ENCODE measurements at places on chromosomes 7 and 10.

GRCh38 chr10:89664203-89664602 is 19.2 kb upstream of the PANK1 start:
- no peak for DNase-seq

DNA sequence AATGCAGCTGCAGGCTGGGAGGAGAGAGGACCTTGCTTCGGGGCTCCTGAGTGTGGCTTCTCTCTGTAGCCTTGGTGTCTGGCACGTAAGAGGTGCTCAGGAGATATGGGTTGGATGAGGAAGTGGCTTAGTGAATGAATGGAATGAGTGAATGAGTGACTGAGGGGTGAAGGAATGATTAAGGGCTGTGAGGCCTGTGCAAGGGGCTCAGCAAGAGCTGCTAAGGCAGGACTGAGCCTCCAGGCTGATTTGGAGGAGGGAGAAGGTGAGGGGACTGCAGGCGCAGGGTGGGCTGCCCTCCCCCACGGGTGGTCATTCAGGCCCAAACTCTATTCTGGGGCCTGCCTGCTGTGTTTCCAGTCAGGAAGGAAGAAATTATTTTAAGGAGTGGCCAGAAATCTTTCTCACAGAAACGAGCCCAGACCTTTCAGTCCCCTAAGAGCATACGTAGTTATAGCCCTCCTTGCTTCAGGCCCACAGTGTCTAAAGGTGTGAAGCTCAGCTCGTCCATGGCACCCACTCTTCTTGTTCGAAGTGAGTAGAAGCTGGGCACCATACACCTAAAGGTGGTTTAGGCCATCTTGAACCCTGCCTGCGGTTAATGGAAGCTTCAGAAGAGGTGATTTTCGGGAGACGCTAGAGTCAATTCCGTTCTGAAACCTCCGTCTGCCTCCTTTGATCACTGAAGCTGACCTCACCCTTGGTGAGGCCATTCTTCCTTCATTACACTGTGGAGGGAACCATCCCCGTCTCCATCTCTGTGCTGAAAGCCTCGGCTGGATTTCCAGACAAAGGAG is 49.5 kb upstream of the SAMD8 start:
- no peak for DNase-seq

GRCh38 chr7:105137898-105138297 is 123.9 kb downstream of the KMT2E start:
- DNase-seq = no peak

DNA sequence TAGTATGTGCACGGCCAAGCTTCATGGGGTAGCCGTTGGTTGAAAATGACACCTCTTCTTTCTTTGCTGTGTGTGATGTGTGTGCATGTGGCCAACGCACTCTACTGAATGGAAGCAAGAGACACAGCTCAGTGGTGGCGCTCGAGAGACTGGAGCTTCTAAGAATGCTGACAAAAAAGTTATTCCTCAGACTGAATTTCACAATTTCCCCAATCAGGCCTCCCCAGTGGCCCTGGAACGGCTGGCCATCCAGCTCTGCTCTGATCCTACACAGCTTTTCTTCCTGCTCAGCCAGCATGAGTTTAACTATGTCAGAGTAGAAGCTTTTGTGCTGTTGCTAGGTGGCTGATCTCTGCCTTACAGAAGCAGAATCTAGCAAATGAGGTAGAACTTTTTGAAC is 186.7 kb upstream of the PLXDC2 start:
- no peak for DNase-seq

DNA sequence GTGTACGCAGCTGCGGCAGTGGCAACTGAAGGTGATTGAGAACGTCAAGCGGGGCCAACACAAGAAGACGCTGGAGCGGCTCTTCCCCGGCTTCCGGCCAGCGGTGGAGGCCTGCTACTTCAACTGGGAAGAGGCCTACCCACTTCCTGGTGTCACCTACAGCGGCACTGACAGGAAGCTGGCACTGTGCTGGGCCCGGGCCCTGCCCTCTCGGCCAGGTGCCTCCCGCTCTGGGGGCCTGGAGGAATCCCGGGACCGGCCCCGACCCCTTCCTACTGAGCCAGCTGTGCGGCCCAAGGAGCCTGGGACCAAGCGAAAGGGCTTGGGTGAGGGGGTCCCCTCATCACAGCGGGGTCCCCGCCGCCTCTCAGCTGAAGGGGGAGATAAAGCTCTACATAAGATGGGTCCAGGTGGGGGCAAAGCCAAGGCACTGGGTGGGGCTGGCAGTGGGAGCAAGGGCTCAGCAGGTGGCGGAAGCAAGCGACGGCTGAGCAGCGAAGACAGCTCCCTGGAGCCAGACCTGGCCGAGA is 6.5 kb downstream of the ZSWIM8 start:
- no peak for DNase-seq

GRCh38 chr10:6259153-6259552 is 56.4 kb downstream of the PFKFB3 start:
- DNase-seq = no peak

Data from CD4-positive, alpha-beta T cell treated with Interferon gamma for 1 hour (primary cell).